Left renal cortex interstitium (tissue), 4 donors: ENCODE measurements at places on chromosomes 4 and X. TPM values are rescaled to one million over a fixed set of nuclear protein-coding genes. Genes with fewer than 3 reads are reported as not detected.

DNA sequence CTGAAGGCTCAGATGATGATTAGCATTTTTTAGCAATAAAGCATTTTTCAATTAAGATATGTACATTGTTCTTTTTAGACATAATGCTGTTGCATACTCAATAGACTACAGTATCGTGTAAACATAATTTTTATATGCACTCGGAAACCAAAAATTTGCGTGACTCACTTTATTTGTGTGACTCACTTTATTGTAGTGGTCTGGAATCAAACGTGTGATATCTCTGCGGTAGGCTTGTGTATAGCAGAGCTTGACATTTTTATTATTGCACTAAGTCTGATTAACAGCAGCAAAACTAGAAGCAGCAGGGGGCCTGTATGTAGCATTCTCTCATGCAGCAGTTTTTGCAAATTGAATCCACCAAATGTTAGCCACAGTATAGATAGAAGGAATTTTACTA, 119.1 kb upstream of the PRDX4 start:
- DNase-seq: no peak

DNA sequence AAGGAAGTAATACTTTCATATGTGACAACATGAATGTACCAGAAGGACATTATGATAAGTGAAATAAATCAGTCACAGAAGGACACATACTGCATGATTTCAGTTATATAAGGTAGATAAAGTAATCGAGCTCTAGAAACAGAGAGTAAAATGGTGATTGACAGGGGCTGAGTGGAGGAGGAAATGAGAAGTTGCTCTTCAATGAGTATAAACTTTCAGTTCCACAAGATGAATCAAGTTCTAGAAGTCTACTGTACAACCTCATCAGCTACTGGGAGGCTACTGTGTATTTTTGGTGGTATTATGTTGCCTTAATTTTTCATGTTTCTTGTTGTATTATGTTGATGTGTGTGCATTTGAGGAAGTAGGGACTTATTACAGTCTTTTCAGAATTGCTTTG, 270.9 kb upstream of the GRIA3 start:
- no peak for DNase-seq

- no peak for DNase-seq
Observed at GRCh38 chrX:145881175-145881995, 63.8 kb downstream of the SLITRK2 start.

- DNase-seq: no peak
Observed at GRCh38 chr4:183636503-183636902, 22.5 kb downstream of the RWDD4 start.

- peak; percentile 28 for DNase-seq
Observed at GRCh38 chr4:44760142-44760898, 34.0 kb upstream of the GNPDA2 start.

DNA sequence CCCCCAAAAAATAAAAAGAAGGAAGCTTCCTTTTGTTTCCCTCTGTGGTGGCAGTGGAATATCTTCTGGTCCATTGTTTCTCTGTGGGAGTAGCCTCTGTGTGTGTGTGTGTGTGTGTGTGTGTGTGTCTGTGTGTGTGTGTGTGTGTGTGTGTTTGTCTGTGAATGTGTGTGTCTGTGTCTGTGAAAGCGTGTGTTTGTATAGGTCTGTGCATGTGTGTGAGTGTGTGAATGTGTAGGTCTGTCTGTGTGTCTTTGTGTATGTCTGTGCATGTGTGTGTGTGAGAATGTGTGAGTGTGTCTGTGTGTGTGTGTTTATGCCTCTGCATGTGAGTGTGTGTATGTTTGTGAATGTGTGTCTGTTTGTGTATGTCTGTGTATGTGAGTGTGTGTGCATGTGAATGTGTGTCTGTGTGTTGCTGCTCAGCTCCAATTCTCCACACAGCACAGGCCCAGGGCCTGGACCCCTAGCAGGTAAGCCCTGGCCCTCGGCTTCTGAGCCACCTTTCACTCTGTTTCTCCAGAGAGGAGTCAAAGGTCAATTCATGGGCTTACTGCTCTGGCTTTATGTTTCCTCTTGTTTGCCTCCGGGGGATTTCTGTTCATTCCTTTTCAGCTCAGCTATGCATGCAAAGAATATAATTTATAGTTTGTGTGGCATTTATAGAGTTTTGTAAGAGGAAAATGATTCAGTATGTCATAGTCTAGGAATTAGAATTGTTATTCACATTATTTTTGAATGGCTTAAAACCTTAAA, 89.8 kb downstream of the UCHL1 start:
- no peak for DNase-seq

DNA sequence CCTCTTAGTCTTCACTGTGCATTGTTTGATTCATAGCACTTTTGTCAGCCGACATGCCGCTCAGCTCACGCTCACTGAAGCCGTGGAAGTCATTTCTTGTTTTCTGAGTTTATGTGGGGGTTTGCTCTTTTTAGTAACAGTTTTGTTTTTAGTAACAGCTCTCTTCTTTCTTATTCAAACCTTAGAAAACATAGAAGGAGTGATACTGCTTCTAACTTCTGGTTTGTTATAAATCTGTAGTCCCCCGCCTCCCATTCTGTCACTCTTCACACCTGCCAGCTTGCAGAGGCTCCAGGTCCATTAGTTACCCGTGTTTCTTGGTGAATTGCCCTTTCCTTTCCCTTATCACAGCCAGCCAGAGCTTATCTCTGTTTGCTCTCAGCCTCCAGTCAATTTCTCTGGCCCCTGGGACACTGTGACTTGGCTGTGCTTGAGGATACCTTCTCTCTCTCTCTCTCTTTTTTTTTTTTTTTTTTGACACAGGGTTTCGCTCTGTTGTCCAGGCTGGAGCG, 50.5 kb downstream of the GRK4 start:
- DNase-seq: no peak

DNA sequence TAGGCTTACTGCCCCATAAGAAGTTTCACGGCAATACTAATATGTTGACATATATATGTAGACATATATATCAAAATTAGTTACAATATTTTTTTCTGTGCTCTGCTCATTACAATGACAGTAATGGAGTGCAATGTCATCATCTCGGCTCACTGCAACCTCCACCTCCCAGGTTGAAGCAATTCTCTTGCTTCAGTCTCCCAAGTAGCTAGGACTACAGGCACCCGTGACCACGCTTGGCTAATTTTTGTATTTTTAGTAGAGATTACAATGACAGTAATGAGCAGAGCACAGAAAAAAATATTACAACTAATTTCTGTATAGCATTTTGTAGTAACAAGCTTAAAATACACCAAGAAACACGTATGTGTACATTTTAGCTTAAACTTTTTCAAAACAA, 7.6 kb downstream of the EIF4E start:
- no peak for DNase-seq

DNA sequence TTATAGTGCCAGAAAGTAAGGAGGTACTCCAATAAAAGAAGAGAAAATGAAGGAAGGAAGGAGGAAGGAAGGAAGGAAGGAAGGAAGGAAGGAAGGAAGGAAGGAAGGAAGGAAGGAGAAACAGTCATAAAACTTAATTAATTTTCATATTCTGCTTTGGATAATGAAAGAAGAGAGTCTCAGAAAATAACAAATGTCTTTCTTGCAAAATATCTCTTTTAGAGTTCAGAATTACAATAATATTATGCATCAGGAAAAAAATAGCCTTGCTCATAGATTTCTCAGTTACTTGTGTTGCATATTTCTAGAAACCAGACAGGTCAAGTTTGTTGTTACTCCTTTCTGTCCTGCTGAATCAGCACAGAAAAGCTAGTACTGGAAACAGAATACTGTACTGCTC, 130.1 kb upstream of the DKK2 start:
- no peak for DNase-seq

- no peak for DNase-seq
Observed at GRCh38 chr4:1565598-1566295, 118.4 kb downstream of the FAM53A start.

GRCh38 chr4:70844180-70844579, 4.5 kb upstream of the GRSF1 start:
- DNase-seq: no peak

GRCh38 chr4:182257503-182257902, 14.3 kb downstream of the TENM3 start:
- no peak for DNase-seq

- no peak for DNase-seq
Observed at GRCh38 chrX:140744085-140744484, 34.5 kb downstream of the LINC00632 start.

DNA sequence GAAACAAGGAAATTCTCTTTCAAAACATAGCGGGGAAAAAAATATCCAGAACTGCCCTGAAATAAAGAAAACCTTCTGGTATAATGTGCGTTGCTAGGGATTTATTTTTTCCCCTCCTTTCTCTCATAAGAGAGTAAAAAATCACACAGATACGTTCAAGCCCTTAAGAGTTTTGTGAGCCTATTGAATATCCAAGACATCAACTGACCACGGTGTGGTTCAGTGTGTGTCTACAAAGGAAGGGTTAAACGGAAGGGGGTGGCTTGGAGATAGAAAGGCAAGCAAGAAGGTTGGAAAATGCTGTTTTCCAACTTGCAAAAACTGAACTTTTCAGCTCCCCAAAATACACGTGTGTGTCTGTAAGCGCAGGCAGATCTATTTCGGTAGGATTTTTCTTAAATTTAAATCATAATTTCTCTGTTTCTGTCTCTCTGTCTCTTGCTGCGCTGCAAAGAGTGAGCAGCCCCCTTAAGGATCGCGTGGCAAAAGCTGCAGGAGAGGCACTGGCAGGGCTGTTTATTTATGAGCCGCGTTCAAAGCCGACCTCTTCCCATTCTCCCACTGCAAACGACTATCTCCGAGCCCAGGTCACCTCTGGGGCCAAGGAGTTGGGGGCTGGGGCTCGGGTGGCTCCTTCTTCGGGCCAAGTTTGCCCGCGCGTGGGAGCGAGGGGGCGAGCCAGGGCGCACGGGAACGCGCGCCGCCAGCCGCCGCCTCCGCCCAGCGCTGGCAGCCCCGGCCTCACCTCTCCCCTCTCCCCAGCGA, 492 bp upstream of the SLIT2 start:
- no peak for DNase-seq

DNA sequence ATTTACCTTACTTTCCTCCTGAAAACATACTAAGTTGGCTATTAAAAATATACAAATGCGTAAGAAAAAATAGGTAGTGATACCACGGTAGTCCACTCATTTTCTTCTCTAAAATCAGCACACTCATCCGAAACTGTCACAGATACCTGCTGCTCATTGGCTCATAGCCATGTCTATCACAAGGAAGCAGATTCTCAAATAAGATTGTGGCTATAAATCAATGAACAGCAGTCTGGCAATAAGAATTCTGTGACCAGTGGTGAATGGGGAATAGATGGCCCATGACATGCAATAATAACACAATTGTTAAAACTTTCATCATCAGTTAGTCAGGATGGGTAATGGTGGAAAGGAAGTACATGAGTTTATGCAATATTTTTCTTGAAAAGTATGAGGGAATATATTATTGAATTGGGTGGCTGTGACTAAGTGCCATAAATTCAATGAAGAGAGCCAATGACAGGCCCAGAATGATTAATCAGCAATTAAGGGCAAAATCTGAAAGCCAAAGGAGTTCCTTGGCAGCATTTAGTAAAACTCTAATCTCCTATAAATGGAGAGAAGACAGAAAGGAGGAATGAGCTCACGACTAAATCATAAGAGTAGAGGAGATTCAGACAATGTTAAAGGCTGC, 202.3 kb upstream of the NEIL3 start:
- no peak for DNase-seq

DNA sequence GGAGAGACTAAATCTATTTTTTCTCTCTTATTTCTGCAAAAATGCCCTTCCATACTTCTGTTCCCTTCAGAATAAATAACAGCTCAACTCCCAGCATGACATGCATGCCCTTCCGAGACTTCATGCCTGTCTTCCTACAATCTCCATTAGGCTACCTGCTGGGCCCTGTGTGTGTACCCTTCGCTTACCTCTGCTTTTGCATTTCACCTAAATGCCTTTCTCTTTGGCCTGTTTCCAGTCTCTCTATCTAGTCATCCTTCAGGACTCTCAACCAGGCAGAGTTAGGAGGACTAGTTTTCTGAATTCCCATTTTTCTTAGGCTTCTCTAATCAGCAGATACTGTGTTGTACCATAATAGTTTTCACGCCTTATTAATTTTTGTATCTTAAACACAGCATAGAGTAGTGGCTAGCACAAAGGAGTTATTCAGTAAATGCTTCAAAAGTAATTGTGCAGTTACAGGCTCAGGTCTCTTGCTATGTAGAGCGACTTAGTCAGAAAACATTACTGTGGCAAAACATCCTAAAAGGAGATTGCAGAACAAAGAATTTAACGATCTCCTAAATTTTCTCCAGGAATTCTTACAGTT, 20.5 kb downstream of the SEPTIN11 start:
- DNase-seq: no peak

DNA sequence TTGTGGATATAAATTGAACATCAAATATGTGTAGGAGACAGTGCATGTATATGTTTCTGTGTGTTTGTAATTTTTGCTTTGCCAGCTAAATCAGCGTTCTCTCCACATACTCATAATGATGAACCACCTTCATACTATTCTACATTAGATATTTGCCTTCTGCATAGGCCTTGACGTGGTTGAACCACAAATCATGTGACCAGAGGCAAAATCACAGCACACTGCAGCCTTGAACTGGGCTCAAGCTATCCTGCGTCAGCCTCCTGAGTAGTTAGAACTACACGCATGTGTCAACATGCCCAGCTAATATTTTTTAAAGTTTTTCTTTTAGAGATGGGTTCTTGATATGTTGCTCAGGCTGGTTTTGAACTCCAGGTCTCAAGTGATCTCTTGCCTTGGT, 9.5 kb downstream of the UBQLN2 start:
- no peak for DNase-seq

DNA sequence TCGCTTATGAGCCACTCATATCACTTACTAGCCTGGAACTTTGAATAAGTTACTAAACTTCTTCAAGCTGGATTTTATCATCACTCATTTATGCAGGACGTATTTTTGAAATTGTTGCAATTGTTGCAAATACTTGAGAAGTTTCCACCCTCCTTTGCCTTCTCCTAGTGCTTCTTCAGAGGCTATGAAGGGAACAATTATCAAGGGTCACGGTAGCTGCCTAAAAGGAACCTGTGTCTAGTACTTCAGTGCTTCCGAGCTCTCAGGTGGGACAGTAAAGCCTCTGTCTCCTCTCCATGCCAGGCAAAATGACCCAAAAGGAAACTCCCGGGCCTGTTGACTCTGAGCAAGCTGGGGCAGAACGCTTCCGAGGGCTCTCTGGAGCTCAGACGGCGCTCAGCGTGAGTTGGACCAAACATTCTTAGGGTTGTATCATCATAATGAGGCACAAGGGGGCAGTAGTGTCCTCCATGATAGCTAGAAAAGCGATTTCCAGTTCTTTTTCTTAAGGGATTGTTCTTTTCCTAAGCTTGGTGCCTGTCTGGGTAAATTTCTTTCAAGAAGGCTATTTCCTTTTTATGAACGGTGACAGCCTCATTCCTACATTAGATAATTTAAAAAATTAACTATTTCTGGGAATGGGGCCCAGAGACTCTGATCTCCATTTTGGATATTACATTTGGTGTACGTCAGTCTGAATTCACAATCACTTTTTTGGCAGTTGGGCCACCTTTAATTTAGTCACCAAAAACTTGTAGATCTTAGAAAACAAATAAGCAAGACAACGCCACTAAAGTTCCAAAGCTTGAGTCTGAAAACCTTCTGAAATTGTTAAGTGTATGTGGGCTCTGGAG, 73.1 kb downstream of the PACRGL start:
- DNase-seq: no peak

SEPTIN6 gene
- polyA plus RNA-seq: 61.0 TPM

TCEAL6 gene
- polyA plus RNA-seq: 0.16 TPM

LRP2BP gene
- 2.3 TPM for polyA plus RNA-seq

CSAG2 gene
- polyA plus RNA-seq: not detected

PLAC1 gene
- 5.8 TPM for polyA plus RNA-seq

CNKSR2 gene
- polyA plus RNA-seq: 1.5 TPM
